ENCODE measurements at places on chromosomes 1 and 21.

- no peak for DNase-seq
Observed at GRCh38 chr1:3732434-3733093, 19.7 kb upstream of the CCDC27 start.

- peak; percentile 3 for DNase-seq
Observed at GRCh38 chr1:196355206-196355786, 252.9 kb downstream of the KCNT2 start.

GRCh38 chr1:86706018-86706635 is 1.8 kb downstream of the SH3GLB1 start:
- no peak for DNase-seq

GRCh38 chr1:193448682-193449461 is 262.5 kb upstream of the B3GALT2 start:
- DNase-seq: no peak

DNA sequence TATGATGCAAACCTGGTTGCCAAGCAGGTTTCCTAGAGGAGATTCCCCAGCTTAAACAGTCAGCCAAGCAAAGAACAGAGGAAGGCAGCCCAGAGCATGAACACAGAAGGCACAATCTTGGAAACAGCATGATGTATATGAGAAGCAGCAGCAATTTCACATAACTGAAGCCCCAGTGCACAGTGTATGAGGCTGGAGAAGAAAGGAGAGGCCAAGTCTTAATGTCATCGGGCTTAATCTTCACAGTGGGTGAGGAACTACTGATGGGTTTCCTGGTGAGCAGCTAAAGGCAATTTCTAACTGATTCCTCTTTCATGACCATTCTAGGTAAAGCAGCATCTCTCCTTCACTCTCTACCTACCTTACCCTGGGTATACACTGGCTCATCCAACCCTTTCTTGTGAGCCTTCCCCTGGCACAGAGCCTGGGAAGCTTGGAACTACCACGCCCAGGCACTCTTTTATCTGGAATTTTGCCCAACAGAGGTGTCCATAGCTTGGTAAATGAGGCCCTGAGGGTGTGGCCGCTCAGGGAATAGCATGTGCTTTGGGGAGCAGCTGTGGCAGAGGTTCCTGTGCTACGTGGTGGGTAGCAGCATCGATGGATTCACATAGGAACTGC is 22.0 kb downstream of the FYB2 start:
- DNase-seq: no peak

GRCh38 chr1:10629091-10629815 is 154.5 kb downstream of the PEX14 start:
- no peak for DNase-seq

DNA sequence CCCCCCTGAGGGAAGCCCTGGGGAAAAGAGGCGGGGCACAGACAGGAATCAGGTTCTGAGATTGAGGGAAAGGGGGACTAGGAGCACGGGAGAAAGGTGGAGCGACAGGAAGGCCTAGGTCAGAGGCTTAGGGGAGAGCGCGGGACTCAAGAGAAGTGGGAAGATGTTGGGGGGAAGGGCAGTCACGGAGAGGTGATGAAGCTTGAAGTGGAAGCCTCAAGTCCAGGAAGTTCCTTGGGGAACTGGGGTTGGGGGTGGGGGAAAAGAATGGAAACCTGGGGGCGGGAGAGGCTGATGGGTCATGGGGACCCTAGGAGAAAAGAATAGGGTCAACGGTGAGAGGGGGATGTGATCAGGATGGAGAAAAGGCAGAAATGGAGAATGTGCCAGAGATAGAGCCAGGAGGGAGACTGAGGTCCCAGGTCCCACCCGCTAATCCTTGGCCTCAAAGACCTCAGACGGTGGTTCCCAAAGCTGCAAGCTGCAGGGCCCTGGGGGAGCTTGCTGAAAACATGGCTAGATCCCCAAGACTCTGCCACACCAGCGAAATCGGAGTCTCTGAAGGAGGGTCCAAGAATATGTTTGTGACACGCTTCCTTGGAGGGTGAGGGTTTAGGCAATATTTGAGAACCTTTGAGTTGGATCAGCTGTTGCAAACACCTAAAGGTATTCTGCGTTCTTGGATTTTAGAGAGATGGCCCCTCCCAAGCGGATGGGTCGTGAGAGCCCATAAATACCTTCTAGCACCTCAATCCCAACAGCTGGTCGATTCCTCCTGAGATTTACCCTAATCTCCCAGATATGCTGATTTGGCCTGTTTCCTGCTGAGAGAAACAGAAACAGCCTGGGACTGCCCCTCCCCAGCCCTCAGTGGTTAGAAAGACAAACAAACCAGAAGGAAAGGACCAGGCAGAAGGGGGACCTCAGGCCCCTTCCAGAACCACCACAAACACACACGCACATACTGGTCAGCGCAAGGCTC is 3.6 kb downstream of the C1orf232 start:
- DNase-seq: no peak

DNA sequence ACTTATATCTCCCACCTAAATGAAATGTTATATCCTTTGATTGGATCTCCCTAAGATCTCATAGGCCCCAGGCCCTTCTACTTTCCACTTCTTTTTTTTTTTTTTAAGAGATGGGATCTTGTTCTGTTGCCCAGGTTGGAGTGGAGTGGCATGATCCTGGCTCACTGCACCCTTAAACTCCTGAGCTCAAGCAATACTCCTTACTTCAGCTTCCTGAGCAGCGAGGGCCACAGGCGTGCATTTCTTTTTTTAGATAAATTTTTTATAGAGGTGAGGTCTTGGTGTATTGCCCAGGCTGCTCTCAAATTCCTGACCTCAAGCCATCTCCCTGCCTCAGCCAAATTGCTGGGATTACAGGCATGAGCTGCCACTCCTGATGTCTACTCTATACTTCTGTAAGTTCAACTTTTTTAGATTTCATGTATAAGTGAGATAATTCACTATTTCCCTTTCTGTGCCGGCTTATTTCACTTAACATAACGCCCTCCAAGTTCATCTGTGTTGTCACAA is 987.5 kb upstream of the NCAM2 start:
- DNase-seq: no peak

- no peak for DNase-seq
Observed at GRCh38 chr21:45551316-45551715, 9.1 kb upstream of the SLC19A1 start.

- no peak for DNase-seq
Observed at GRCh38 chr21:45511661-45512431, 30.4 kb downstream of the SLC19A1 start.

GRCh38 chr1:18211764-18212163 is 104.2 kb downstream of the IGSF21 start:
- no peak for DNase-seq

Measured in SHP77 (cell line).